ENCODE measurements at places on chromosomes 12 and 14.

GRCh38 chr14:101823066-101823465 lies 61.6 kb downstream of the PPP2R5C start:
- no peak for DNase-seq

- no peak for DNase-seq
Measured at GRCh38 chr14:88695870-88696269, 96.9 kb downstream of the EML5 start.

- no peak for DNase-seq
Measured at GRCh38 chr12:2682296-2683251, 112.2 kb upstream of the FKBP4 start.

- no peak for DNase-seq
Measured at GRCh38 chr14:49408187-49408933, 177.8 kb downstream of the RPS29 start.

DNA sequence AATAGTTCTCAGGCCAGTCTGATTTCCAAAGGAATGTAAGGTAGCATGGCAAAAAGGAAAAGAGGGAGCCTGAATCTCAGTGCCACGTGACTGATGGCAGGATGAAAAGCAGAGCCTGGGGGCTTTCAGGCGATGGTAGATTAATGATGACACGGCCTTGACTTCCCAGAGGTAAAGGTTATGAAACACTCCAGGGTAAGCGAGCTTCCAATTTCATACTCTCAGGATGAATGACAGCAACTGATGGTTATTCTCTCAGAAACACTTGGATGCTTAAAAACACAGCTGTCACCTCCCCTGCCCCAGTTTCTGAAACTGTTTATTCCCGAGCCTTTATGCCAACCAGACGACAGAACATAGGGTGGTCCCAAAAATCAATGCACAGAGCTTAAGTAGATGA lies 28.8 kb downstream of the GDF11 start:
- DNase-seq: no peak

DNA sequence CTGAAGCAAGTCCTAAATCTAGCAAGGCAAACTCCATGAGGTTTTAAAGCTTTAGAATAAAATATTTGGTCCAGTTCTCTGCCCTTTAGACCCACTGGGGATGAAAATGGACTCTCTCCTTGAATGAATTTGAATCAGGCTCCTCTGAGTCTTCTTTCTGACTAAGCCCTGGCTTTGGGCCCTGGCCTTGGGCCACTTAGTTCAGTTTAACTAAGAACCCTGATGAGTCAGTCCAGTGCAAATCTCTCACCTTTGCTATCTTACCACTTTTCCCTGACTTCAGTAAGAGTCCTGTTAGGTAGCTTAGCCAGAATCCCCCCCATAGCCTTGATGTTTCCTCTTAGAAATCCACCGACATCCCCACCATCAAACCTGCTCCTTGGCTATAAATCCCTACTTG lies 427.5 kb downstream of the SNAPC1 start:
- no peak for DNase-seq

DNA sequence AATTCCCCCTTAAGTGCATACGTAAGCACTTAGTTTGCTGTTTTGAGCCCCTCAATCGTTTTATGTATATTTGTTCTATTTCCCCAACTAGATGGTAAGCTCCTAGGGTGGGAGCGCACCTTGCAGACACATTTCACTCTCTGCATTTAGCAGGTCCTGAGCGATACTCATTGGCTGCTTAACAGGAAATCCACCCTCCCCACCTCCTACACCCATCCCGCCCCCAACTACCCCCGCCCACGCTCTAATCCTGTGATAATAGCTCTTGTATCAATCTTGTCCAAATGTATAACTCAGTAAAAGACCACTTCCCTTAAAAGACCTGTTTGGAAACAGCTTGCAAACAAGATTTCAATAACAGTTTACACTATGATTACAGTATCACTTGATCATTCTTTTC lies 8.1 kb downstream of the LPAR5 start:
- DNase-seq: no peak

DNA sequence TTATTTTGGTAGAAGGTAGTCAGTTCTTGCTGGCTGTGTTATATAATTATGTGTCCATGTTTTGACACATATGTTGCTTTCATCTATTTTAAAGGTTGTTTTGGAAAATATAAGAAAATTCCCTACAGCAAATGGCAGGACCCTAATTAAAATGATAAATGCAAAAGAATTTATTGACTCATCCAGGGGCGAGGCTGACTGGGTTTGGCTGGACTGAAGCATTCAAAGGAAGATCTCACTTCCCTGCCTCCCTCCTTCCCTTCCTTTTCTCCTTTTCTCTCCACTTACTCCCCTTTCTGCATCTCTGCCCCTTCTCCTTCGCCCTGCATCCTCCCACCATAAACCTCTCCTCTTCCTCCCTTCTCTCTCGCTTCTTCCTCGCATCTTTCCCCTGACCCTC lies 129.6 kb downstream of the SNAPC1 start:
- no peak for DNase-seq

GRCh38 chr14:96568621-96569020 lies 66.4 kb downstream of the PAPOLA start:
- DNase-seq: no peak

- DNase-seq: no peak
Measured at GRCh38 chr12:102753802-102754201, 163.2 kb downstream of the PAH start.

- DNase-seq: no peak
Measured at GRCh38 chr12:121711361-121712189, 977 bp upstream of the TMEM120B start.

- no peak for DNase-seq
Measured at GRCh38 chr12:111196532-111196931, 172.4 kb downstream of the PHETA1 start.

- no peak for DNase-seq
Measured at GRCh38 chr12:52836491-52837412, 2.6 kb upstream of the KRT79 start.

GRCh38 chr14:78975734-78976133 lies 805.6 kb downstream of the NRXN3 start:
- no peak for DNase-seq

- no peak for DNase-seq
Measured at GRCh38 chr12:24639641-24640040, 309.3 kb downstream of the BCAT1 start.

- no peak for DNase-seq
Measured at GRCh38 chr14:99595034-99595433, 9.0 kb downstream of the CCDC85C start.

GRCh38 chr12:127489061-127489460 lies 777.9 kb upstream of the TMEM132C start:
- DNase-seq: no peak

DNA sequence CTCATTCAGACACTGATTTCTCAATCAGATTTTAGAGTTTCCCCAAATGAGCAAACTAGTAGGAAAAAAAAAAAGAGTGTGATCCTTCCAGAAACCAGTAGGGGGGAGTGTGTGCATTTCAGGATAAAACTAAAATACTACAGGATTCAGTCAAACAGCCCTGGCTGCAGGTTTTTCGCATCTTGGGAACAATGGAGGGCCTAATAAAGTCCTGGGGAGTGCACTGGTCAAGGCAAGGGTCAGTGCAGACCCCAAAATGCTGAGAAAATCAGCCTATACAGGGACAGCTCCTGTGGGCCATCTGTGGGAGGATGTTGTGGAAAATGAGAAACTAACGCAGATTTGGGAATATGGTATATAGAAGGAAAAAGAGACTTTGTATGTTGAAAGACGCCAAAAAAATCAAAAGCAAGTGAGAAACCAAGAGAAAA lies 22.2 kb upstream of the ABCD4 start:
- DNase-seq: no peak

- DNase-seq: no peak
Measured at GRCh38 chr14:69531135-69531534, 43.5 kb downstream of the CCDC177 start.

GRCh38 chr12:10554228-10554755 lies 48.6 kb downstream of the EIF2S3B start:
- no peak for DNase-seq

GRCh38 chr12:48873096-48873495 lies 7.4 kb upstream of the RND1 start:
- DNase-seq: no peak

GRCh38 chr12:115308918-115309317 lies 624.9 kb upstream of the TBX3 start:
- no peak for DNase-seq

- DNase-seq: no peak
Measured at GRCh38 chr12:76762601-76762980, 1.3 kb upstream of the ZDHHC17 start.

DNA sequence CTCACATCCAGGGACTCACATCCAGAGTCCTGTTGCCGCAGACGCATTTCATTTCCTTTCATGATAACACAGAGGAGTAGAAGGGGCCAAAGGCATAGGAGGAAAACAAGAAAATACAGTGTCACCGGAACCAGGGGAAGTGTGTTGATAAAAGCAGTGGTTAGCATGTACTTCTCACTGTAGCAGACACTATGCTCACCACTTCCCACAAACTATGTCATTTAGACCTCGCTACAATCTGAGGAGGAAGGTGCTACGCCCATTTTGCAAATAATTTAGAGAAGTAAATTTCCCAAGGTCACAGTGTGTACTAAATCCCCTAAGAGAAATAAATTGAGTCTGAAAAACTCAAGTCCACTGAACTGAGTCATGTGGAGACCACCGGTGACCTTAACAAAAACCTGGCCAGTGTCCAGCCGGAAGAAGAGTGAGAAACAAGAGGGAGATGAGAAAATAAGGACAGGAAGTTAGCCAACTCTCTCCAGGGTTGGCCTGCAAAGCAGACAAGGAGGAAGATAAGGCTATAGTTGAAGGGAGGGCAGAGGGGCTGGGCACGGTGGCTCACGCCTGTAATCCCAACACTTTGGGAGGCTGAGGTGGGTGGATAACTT lies 25.8 kb upstream of the TMCC3 start:
- DNase-seq: no peak

DNA sequence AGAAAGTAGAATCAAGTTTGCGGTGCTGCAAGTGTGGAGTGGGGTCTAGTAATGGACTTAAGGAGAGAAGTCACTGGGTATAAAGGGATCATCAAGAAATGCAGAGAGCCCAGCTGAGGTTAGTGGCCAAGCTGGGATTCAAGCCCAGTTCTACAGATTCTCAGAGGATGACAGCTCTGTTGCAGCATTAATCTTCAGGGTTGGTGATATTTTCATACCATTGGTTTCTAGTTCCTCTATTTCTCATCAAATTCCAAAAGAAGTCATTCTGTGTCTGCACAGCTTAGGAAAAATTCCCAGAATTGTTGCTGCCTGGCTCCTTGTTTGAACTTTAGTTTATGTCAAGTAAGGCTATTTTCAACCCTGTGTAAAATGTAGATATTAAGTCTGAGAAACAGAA lies 169.5 kb upstream of the NTF3 start:
- DNase-seq: no peak

- DNase-seq: no peak
Measured at GRCh38 chr12:60947533-60947932, 1312.7 kb upstream of the USP15 start.

GRCh38 chr14:47148686-47149085 lies 497.1 kb upstream of the RPL10L start:
- DNase-seq: no peak

DNA sequence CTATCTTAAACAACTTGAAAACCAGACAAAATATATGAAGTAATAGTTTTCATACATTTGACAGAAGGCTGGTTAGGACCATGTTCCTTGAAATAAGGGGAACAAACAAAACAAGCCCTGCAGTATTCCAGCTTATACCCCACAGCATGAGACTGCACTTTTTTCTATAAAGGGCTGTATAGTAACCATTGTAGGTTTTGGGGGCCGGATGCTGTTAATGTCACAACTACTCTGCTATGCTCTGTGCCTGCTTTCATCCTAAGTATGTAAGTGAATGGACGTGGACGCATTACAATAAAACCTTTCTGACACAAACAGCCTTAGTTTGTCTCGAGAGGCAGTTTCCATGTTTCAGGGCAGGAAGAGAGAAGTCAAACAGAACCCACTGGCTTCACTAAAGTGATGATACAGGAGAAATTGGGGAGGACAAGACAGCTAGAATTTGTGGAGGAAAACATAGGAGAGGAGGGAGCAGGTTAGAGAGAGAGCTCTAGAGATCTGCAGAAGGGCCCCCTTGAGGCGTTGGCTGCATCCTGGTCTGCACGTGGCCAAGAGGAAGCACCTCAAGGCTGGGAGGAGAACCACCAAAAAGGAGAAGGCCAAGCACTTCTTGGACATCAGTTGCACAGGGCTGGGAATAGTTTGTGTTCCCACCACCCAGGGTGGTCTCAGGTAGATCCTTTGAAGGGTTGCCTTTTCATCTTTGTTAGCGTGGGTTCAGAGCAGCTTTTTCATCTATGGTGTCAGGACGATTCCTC lies 63.7 kb downstream of the TRAF3 start:
- no peak for DNase-seq

GRCh38 chr14:33273978-33274377 lies 335.3 kb downstream of the NPAS3 start:
- DNase-seq: no peak

- no peak for DNase-seq
Measured at GRCh38 chr14:56587701-56588100, 8.1 kb downstream of the TMEM260 start.

- DNase-seq: no peak
Measured at GRCh38 chr12:64265839-64266238, 43.7 kb upstream of the KICS2 start.

DNA sequence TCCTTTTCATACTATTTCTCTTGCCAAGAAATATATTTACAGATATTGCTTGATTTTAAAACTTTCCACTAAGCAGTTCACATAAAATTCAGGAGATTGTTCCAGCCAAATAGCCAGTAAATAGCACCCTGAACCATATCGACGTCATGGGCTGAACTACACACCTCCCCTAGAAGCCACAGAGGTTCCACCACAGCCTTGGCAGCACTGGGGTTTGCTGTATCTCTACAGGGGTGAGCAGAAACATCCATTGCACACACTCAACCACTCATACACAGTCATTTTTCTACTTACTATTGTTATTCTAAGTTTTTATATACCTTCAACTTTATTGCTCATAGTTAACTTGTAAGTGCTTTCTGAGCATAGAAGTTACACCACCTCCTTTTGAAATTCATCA lies 8.1 kb upstream of the EIF2S3B start:
- DNase-seq: no peak

GRCh38 chr12:113778432-113779132 lies 187.5 kb downstream of the RBM19 start:
- DNase-seq: no peak

DNA sequence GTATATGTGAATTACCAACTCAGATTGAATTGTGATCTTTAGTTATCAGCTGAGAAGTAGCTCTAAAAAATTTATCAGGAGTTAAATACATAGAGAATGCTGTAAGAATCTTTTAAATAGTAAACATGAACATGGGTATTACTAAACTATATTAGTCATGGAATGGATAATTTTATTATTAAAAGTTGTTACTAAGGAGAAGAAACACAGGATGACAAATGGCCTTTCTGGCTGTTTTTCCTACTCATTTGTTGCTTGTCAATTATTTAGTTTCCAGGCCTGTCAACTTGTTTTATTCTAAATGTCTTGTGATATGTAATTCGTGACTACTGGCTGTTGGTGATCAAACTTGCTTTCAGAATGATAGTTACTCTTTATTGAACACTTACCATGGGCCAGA lies 58.7 kb downstream of the KTN1 start:
- no peak for DNase-seq

- no peak for DNase-seq
Measured at GRCh38 chr12:87720967-87721366, 308.2 kb downstream of the C12orf50 start.

GRCh38 chr14:89041257-89041582 lies 216.8 kb downstream of the TTC8 start:
- DNase-seq: no peak
